ENCODE measurements at places on chromosomes 13 and 19.
A peak's percentile ranks its signal among the peaks of the same experiment; 100 is the strongest.

DNA sequence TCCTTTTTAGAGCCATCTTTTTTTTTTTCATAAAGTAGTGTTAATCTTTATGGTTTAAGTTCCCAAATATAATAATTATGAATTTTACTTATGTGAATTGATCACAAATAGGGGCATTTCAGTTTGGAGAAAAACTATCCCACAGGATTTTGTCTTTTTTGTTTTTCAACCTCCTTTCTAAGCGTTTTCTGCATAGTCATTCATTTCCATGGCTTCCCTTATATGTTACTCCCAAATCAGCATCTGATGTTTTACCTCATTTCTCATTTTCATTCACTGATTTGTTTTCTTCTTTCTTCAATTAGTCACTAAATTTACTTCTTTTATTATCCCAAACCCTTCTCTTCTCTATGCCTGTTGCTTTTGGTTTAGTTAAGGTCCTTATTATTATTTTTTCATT is 24.7 kb downstream of the PDS5B start:
- no peak for DNase-seq

DNA sequence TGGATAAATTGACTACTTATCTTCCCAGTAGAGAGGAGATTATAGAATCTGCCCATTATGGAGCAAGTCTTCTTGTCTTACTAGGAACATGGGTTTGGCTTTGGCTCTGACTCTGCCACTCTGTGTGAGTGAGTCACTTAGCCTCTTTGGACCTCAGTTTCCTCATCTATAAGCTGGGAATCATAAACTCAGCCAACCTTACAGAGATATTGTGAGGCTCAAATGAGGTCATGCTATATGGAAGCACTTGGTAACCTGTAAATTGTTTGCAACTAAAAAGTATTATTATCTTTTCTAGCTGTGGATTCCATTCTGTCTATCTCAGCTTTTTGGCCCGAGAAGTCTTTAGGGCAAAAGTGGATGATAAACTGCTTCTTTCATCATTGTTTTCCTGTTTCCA is 186.8 kb upstream of the TSC22D1 start:
- no peak for DNase-seq

- no peak for DNase-seq
Measured at GRCh38 chr13:45303026-45303425, 38.0 kb downstream of the TPT1 start.

DNA sequence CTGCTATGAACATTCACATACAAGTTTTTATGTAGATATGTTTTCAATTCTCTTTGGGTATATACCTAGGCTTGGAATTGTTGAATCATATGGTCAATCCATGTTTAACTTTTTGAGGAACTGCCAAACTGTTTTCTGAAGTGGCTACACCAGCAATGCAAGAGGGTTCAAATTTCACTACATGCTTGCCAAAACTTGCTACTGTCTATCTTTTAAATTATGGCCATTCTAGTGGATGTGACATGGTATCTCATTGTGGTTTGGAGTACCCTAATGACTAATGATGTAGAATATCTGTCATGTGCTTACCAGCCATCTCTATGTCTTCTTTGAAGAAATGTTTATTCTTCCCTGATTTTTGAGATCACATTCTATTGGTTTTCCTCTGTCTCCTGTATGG is 860.3 kb downstream of the DIAPH3 start:
- DNase-seq = no peak

DNA sequence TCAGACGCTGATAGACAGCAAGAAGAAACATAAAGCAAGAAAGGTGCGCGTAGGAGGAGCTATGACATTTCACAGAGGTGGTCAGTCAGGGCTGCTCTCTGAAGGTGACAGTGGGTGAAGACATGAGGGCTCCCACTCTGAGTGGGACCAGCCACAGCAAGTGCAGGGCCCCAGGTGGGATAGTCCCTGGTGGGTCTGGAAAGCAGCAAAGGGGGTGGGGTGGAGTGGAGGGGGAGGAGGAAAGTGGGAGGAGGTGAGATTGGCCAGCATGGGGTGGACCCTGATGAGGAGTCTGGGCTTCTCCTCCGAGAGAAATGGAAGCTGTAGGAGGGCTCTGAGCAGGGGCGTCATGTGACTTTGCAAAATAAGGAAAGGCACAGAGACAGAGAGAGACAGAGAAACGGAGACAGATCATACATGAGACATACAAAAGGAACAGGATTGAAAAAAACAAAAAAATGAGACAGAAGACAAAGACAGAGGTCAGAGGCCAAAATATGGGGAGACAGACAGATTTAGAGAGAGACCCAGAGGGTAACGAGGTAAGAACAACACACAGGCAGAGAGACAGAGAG is 2.7 kb downstream of the MAP4K1 start:
- no peak for DNase-seq

GRCh38 chr19:11390359-11390758 is 6.2 kb upstream of the EPOR start:
- no peak for DNase-seq

GRCh38 chr19:1455002-1455335 is 5.0 kb downstream of the APC2 start:
- DNase-seq = no peak

DNA sequence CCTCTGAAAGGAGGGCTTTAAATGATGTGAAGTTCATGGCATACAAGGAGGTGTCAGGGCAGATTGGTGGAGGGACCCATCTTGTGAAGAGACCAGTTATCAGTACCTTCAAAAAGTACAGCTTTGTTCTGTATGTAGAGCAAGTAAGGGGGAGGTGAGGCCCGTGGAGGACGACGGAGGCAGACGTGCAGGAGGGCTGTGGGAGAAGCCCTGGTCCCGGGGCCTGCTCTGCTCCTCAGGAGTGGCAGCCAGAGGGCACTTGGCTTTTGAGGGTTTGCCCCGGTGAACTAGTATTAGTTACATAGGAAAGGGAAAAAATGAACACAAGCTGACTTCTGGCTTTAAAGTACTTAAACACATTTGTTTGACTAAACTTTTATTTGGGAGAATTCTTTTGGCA is 42.1 kb downstream of the COG3 start:
- no peak for DNase-seq

DNA sequence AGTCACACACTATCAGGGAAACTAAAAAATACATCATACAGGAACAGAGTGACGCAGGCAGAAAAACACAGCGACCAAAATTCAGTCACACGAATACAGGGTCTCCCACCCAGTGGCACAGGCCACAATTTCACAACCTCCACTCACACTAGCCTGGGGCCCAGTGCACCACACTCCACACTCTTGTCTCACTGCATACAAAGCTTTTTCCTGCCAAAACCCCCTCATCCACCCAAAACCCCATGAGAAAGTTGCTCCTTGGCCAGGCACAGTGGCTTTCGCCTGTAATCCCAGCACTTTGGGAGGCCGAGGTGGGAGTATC is 1.2 kb downstream of the S1PR5 start:
- DNase-seq = no peak

DNA sequence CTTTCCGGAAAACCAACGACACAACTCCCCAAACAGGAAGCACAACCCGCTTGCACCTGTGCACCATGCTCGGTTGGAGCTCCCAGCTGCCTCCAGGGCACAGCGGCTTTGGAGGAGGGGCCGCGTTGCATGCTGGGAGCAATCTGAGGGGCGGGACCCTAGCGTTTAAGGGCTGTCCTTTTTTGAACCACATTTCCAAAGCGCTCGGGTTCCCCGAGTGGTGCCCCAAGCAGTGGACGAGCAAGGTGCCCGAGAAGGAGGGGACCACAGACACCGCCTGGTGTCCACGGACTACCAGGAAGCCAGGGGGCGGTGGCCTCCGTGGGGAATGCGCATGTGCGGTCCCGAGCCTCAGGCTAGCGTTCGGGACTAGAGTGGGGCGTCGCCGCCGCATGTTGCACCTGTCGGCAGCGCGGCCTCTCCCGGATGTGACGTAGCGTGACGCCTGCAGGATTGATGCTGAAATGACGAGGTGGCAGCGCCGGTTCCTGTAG is 11.9 kb upstream of the ZNF57 start:
- no peak for DNase-seq

DNA sequence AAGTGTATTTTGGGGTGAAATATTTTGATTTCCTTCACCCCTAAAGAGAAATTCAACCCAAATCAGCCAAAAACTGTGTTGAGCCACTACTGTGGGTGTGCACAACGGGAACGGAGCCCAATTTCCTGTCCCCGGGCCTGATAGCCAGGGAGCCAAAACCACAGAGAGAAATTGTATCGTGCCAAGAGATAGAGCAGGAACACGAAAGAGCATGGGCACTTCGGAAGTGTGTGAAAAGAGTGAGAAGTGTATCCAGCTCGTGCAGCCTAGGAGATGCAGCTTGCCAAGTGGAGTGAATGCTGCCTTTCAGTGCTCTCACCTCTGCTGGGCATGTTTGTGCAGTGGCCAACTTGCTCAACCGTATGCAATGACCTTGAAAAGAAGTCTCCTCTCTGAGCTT is 19.4 kb upstream of the PLEKHF1 start:
- no peak for DNase-seq

DNA sequence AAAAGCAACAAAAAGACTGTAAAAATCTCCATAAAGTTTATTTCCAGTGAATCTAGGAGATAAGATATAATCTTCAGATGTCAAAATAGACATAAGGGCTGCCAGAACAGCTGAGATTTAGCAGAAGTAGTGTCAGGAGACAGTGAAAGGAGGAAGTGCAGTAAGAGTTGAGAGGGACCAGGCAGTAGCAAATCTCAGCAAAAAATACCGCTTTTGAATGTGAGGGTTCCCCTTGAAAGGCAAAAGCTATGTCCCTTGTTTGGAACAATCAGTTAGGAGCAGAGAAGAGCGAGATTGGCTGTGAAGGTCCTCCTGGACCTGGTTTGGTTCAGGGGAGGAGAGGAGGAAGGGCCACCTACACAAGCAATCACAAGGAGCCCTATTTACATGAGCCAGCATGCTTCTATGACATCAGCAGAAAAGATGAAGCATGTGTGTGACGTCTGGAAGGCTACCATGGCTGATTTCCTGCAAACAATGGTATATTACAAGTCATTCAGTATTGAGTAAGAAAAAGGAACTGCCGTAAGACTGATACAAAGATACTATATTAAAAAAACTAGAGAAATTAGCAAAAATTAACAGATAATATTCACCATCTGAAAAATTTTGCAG is 98.9 kb upstream of the SIAH3 start:
- DNase-seq = no peak

DNA sequence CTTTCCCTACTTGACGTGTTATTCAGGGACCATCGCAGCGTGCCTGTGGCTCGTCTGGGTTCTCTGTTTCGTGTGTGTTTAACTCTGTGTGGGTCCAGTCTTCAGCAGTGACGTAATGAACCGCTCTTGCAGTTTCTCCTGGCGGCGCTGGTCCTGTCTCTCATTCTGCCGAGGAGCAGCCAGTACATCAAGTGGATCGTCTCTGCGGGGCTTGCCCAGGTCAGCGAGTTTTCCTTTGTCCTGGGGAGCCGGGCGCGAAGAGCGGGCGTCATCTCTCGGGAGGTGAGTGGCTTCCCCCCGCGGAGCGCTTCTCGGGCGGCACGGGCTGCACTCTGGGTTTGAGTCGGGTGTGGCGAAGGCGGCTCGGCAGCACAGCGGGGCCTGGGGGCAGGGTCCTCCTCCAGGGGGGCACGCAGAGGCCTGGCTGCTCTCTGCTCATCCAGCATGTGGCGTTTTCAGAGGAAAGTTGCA is 36.3 kb upstream of the TFDP1 start:
- peak; percentile 12 for DNase-seq

GRCh38 chr19:42122691-42123607 is 9.3 kb downstream of the POU2F2 start:
- no peak for DNase-seq

DNA sequence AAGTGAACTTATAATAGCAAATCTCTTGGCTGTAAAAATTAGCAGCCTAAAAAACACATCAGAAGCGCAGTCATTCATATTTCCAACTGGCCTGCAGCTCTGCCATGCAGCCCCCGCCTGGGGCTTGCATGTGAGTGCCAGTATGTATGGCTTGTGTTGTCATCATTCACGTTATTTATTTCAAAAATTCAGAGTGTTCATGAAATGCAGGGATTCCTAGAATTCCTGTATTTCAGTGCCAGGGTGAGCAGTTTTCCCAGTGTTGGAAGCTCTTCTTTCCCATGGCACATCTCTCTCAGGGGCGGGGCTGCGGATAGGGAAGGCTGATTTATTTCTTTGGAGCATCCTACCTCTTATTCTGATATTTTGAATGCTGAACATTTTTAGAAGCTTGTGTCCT is 234.6 kb downstream of the FGF9 start:
- no peak for DNase-seq

DNA sequence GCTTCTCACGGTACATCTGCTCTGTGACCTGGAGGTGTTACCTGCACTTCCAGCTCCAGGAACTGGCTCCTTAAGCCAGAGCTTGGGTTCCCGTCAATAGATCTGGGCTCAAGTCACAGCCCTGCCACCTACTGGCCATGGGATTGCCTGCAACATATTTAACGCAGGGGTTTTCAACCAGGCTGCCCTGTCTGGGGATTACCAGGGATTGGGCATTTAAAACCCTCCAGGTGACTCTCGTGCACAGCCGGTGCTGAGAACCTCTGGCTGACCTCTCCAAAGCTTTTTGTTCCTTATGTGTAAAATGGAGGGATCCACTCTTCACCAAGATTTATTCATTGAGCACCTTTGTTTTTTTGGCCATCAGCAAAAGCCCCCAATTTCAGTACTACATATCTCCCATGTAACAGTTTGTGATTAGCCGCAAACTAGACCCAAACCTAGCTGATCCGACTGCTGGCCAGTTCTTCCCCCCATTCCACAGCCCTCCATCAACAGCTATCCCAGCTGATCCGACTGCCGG is 76.6 kb upstream of the STK24 start:
- peak; percentile 99 for DNase-seq

- no peak for DNase-seq
Measured at GRCh38 chr13:112198396-112199010, 131.6 kb downstream of the SOX1 start.

DNA sequence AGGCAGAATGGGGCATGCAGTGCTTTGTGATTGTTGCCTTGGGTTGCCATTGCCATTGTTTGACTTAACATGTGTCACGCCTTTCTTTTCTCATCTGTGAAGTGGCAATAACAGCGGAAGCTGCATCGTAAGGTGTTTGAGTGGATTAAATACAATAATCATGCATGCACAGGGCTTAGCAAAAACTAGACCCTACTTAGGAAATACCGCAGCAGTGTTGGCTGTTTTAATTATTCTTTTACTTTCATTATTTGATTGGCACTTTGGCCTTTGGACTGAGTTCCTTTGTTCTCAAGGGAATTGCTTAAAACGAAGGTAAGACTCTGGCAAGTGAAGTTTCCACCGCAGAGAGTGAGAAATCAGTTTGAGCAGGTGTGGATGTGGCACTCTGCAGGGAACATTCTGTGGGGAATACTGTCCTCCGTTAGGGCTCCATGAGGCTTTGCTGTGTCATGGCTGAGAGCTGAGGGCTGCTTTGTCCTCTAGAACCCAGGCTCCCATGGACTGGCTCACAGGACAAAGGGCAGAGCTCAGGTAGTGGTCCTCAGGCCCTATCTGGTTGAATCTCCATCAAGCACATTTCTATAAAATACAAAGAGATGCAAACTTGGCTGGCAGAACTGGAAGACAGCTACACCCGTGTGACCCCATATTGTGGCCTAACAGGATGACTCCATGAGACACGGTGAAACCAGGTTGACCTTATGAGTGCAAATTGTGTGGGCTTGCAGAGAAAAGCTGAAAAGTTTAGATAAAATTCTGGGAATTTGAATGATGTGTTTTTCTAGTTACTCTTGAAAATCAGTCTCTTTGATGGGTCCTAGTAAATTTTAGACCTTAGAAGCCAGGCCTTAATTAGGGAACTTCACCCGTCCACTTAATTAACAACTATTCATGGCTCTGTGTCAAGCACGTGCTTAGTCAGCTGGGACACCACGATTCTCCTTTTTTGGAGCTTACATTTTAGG is 407.2 kb downstream of the KCNRG start:
- no peak for DNase-seq

GRCh38 chr13:35957996-35958395 is 173.2 kb downstream of the DCLK1 start:
- no peak for DNase-seq

GRCh38 chr19:45050036-45050435 is 11.2 kb downstream of the CLASRP start:
- no peak for DNase-seq
